Epithelial cell of alveolus of lung (primary cell): ENCODE measurements at places on chromosomes 12 and 14. TPM values are rescaled to one million over a fixed set of nuclear protein-coding genes. Genes with fewer than 3 reads are reported as not detected.

Gene AQP2
- not detected in 2 replicates for total RNA-seq

Gene PLEKHA5
- 16.9 and 36.9 TPM in 2 replicates for total RNA-seq

Gene CARMIL3
- total RNA-seq = 0.64 TPM in 1 of 2 replicates, not detected in the other

Gene DACT1
- 4.7 and 23.8 TPM in 2 replicates for total RNA-seq

Gene MYF5
- not detected in 2 replicates for total RNA-seq
